NCI-H1417 treated with DMSO at 0.1 percent for 48 hours (cell line): ENCODE measurements at places on chromosomes 3 and 15.

DNA sequence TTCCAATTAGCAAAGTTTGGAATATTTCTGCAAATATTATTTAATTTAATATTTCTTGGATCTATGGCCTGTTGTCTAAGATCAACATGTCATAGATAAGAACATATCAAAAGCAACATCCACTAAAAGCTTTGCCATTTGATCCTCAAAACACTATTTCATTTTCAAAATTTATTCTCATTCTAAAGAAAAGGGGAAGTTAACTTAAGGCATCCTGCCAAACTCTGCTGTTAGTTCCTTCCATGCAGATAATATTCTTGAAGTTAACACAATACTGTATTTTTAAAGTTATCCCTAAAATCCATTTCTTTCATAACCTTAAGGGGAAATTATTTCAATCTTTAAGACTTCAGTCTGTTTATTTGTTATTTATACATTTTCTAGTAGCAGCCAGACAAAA lies 28.2 kb upstream of the GBE1 start:
- no peak for DNase-seq

DNA sequence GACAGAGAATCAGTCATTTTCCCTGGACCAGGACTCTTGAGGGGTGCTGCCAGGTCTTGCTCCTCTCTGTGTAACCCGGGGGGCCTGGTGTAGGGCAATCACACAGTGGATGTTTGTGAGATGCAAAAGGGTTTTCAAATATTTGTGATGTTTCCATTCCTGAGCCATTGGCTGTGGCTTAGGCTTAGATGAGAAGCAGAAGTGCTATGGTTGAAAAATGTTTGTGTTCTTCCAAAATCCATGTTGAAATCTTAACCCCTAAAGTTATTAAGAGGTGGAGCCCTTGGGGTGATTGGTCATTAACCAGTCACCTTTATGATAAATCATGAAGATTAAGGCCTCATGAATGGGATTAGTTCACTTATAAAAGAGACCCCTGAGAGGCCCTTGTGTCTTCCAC lies 36.5 kb downstream of the CORO2B start:
- no peak for DNase-seq

DNA sequence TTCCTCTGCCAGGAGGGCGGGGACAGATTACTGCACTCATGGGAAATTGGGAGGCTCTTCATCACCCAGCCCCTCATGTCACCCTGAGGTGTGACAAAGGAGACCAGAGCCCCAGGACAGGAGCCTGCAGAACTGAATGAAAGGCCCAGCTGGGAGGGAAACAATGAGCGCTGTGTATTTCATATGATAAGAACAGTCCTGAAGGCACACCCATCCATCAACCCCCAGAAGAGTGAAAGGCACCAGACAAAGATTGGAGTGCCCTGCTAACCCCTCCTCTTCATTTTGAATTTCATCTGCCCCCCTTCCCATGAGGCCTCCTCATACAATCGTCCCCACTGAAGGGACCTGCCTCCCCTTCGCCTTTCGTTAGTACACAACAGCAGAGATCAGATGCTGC lies 160.0 kb upstream of the PRICKLE2 start:
- DNase-seq: no peak

GRCh38 chr15:44765036-44765435 lies 28.7 kb downstream of the TRIM69 start:
- DNase-seq: no peak

- DNase-seq: no peak
These were observed 40.7 kb downstream of the DUT start for GRCh38 chr15:48371961-48372360.

DNA sequence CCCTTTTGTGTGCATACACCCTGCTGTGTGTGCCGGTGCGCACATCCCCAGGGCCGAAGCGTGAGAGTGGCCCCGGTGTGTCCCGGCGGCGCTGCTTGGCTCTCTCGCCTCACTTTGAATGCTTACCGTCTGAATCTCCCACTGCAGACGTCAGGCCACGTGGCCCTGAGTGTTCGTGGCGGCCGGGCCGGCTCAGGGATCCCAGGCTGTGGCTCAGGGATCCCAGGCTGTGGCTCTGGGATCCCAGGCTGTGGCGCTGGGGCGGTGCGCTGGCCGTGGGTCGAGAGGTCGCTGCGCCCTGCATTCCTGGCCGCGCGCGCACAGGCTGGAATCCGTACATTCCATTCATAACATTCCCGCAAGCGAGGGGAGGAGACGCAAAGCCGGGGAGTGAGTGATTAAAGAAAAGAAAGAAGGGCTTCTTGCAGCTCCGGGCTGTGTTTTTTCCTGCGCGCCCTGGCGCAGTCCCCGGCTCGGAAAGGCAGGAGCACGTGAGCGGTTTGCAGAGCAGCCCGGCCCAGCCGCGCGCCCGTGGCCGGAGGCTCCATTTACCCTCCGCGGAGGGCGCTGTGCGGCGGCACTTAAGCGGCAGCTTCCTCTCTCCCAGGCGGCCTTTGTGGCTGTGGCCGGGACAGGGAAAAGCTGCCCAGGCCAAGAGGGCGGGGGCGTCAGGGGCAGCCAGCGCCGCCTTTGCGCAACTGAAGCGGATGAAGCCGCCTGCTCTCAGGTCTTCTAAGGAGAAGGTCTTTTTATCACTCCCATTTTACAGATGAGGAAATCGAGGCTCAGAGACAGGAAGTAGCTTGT lies 87.0 kb upstream of the ALDH1L1 start:
- no peak for DNase-seq

- no peak for DNase-seq
These were observed 156.7 kb downstream of the KLF13 start for GRCh38 chr15:31483053-31483985.

GRCh38 chr3:16515885-16516420 lies 2.5 kb upstream of the RFTN1 start:
- DNase-seq: no peak

DNA sequence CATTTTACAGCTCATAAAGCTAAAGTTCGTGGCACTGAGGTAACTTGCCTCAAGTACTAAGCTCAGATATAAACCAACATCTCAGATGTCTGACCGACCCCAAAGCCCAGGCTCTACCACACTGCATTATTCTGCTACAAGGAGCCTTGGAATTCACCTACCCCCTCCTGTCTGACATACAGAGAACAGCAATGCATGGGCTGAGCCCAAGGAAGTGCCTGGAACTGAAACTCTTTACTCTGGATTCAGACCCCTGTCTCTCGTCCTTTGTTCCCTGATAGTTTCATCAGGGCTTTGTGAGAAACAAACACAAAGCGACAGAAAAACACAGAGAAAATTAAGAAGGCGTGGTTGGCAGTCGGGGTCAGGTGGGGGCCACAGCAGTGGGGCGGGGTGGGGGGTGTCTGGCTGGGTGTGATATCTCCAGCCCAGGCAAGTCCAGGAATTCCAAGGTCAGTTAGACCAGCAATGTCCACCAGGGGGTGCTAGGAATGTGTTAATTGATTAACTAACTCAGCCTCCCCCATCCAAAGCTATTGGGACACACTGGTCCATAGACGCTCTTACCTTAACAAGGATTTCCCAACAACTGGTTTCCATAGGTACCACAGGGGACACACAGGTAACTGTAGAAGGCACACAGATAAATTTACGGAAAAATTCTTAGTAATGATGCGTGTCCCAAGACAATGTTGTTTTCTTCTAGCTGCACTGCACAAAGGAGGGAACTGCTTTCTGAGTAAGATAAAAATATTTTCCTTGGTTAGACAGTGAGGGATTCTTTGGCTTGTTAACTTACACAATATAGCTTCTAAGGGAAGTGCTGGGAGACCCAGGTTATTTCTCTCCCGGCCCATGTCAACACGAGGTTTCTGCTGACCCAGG lies 18.8 kb upstream of the SSUH2 start:
- DNase-seq: no peak

GRCh38 chr3:55661571-55661970 lies 174.5 kb upstream of the WNT5A start:
- DNase-seq: no peak

DNA sequence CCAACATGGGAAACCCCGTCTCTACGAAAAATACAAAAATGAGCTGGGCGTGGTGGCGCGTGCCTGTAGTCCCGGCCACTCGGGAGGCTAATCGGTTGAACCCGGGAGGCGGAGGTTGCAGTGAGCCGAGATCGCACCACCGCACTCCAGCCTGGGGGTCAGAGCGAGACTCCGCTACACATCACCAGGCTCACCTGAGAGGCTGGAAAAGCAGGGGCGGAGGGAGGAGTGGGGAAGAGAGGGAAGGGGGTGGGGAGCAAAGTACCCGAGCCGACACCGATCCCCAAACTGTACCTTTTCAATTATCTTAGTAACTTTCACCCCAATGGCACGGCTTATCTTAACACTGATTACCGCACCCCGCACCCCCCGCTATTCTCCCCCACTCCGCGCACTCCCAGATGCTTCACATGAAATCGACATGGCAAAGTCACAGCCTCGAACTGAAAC lies 46.4 kb upstream of the SYNM start:
- DNase-seq: no peak

- DNase-seq: no peak
These were observed 1.0 kb downstream of the P3H2 start for GRCh38 chr3:190119461-190120268.

GRCh38 chr3:57778494-57778893 lies 22.4 kb downstream of the SLMAP start:
- DNase-seq: no peak

- DNase-seq: no peak
These were observed 50.0 kb upstream of the RFX7 start for GRCh38 chr15:56293495-56294292.

- no peak for DNase-seq
These were observed 265.9 kb downstream of the SHQ1 start for GRCh38 chr3:72582211-72582878.

DNA sequence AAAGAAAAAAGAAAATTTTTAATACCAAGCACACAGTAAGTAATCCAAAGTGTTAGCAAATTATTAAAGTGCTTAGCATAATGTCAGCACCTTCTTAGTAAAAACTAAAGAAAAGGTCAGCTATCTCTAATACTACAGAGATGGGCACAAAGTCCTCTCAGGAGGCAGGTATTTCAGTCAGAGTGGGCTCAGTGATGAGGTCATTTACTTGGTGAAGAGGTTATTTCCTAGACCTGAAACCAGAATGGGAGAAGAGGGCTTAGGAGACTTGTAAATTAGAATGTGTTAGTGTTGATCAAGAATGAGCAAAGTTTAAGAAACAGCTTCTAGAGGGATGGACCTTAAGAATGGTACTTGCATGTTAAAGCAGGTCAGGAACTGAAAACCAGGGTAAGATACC lies 8.7 kb upstream of the PKM start:
- DNase-seq: no peak

GRCh38 chr3:6516694-6517093 lies 344.2 kb upstream of the GRM7 start:
- no peak for DNase-seq

DNA sequence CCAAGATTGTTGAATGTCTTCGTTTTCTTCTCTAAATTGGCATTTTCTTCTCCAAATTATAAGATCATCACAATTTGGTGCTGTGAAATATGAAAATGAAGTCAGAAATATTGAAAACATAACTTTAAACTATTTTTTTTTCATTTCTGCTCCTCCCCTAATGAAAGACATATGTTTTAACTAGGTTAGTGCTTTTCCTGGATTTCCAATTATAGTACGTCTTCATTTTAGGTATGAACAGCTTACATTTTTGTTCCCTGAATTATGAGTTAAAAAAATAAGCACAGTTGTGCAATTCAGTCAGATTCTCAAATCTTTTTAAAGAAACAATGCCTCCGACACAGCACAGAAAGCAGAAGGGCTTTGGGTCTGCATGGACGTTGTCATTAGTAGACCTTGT lies 83.5 kb upstream of the CFAP20DC start:
- DNase-seq: no peak

GRCh38 chr15:89991312-89991711 lies 9.8 kb upstream of the ZNF710 start:
- no peak for DNase-seq

- DNase-seq: peak; percentile 93
These were observed 11.3 kb upstream of the SOX2 start for GRCh38 chr3:181700168-181701087.

DNA sequence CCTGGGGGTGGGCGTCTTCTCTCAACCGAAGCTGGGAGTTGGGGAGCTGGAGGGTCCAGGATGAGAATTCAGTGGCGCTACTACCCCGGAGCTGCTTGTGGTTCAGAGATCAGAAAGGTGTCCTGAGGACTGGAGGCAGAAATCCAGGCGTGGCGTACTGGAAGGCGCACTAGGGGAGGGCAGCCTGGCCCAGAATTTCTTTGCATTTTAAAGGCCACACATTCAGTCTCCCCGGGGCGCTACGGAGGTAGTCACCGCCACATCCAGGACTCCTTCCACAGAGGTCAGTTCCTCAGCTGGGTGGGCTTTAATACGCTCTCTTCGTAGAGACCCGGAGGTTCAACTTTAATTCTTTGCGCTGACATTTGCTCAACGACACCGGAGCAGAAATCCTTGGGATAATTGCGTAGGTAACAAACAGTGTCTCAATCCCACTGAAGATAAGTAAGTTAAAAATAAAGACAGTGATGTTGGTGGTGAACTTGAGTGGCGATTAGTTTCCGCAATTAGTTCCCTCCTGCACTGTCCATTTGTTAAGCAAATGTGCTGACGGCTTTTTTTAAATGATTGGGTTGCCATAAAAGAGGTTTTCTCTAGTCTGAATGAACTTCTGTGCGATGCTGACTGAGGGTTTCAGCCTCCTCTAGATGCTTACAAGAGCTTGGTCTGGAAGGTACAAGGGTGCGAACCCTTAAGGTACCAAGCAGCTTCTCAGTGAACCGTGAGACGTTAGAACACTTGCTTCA lies 535 bp downstream of the MCTP2 start:
- no peak for DNase-seq

DNA sequence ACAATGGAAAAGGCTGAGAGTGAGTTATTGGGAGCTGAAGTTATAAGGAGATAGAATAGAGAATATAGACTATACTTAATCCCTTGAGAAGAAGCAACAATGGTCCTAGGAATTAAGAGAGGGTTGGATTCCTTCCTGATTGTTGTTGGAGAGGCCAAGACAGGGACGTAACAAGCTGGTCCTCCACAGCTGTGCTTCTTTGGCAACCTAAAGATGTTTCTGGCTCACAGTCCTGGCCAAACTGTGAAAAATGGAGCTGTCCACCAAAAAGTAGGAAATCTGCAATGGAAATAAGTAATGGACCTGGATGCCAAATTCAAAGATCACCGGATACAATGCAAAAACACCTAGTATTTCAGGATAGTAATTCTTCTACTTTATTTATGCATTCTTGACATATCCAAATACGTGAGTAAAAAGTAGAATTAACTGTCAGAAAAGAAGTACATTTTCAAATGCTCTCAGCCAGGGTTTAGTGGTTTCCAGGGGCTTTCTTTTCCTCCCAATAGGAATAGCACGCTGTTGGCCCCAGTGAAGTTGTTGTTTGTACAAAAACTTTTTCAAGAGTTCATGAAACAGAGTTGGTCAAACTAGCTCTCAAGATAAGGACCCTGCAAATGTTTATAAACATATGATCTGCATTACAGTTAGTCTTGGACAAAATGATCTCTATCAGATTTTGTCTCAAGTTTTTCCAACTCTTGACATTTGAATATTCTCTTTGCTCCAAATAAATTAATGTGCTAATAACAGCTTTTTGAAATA lies 28.3 kb downstream of the CERS3 start:
- DNase-seq: no peak
